ENCODE measurements at places on chromosomes 12 and 14. TPM values are rescaled to one million over a fixed set of nuclear protein-coding genes. Genes with fewer than 3 reads are reported as not detected.

SELPLG gene
- total RNA-seq, result 15.7 TPM

RFX4 gene
- not detected for total RNA-seq

PRIMA1 gene
- total RNA-seq, result 19.9 TPM

NEUROD4 gene
- not detected for total RNA-seq

VDR gene
- 1.7 TPM for total RNA-seq

SDR9C7 gene
- 0.42 TPM for total RNA-seq

DNAJC22 gene
- total RNA-seq, result not detected

- DNase-seq, result no peak
Observed at GRCh38 chr12:52787324-52788191, 8.4 kb downstream of the KRT3 start.

GRCh38 chr12:94286583-94287244 lies 138.3 kb downstream of the PLXNC1 start:
- DNase-seq, result no peak

DNA sequence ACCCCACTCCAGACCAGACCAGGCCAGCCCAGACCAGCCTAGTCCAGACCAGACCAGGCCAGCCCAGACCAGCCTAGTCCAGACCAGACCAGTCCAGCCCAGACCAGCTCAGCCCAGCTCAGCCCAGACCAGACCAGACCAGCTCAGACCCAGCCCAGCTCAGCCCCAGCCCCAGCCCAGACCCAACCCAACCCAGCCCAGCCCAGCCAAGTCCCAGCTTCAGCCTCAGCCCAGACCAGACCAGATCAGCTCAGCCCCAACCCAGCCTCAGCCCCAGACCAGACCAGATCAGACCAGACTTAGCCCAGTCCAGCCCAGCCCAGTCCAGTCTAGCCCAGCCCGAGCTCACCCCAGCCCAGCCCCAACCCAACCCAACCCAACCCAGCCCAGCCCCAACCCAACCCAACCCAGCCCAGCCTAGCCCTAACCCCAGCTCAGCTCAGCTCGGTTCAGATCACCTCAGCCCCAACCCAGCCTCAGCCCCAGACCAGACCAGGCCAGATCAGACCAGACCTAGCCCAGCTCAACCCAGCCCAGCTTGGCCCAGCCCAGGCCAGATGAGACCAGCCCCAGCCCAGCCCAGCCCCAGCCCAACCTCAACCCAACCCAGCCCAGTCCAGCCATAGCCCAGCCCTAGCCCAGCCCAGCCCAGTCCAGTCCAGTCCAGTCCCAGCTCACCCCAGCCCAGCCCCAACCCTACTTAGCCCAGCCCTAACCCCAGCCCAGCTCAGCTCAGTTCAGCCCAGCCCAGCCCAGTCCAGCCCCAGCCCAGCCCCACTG lies 204.7 kb downstream of the BCL11B start:
- DNase-seq, result peak; percentile 55

GRCh38 chr14:103301512-103302354 lies 32.3 kb upstream of the EIF5 start:
- no peak for DNase-seq

DNA sequence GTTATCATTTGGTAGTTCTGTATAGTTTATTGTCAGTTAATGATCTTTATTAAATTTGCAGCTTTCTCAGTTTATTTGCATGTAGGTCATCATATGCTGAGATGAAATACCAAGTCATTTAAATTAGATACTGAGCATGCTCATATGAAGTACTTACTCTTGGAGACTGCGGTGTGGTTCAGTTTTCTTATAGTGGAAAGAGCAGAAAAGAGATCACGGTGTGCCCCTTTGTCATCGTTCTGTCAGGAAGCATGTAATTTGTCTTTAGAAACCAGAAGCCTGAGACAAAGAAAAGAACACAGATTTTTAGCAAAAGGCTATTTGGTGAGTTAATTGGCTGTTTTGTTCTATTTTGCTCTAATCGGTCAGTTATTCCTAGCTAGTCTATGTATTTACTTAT lies 75.6 kb downstream of the PLEKHA5 start:
- DNase-seq, result no peak

GRCh38 chr12:1947081-1947480 lies 28.6 kb upstream of the CACNA2D4 start:
- DNase-seq, result no peak

- no peak for DNase-seq
Observed at GRCh38 chr12:46160101-46160980, 108.5 kb downstream of the SLC38A1 start.

DNA sequence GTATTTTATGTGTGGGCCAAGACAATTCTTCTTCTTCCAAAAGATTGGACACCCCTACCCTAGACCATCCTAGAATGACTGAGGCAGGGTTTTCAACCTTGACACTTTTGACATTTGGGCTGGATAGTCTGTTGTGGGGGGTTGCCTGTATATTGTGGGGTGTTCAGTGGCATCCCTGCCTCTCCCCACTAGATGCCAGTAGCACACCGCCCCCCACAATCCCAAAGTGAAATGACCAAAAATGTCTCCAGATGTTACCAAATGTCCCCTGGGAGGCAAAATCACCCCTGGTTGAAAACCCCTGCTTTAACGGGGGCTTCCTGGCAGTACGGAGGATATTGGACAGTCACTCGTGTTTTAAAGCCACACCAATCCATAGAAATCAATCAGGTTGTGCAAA lies 219.6 kb downstream of the PHETA1 start:
- DNase-seq, result no peak

DNA sequence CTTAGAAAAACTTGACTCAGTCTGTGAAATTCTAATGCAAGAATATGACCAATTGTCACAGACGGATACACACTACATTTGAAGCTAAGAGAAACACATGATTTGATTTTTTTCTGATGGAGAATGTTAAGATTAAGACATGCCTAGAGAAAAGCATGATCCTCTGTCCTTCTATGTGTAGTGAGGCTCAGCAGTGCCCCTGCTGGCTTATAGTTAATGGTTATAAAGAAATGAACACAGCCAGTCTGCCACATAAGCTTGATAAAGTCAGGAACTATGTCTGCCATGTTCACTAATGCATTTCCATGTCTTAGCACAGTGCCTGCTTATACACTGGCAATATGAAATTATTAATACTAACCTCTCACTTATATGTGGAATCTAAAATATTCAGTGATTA lies 168.1 kb upstream of the DAAM1 start:
- DNase-seq, result no peak

GRCh38 chr12:51726931-51727330 lies 121.6 kb downstream of the FIGNL2 start:
- DNase-seq, result no peak

DNA sequence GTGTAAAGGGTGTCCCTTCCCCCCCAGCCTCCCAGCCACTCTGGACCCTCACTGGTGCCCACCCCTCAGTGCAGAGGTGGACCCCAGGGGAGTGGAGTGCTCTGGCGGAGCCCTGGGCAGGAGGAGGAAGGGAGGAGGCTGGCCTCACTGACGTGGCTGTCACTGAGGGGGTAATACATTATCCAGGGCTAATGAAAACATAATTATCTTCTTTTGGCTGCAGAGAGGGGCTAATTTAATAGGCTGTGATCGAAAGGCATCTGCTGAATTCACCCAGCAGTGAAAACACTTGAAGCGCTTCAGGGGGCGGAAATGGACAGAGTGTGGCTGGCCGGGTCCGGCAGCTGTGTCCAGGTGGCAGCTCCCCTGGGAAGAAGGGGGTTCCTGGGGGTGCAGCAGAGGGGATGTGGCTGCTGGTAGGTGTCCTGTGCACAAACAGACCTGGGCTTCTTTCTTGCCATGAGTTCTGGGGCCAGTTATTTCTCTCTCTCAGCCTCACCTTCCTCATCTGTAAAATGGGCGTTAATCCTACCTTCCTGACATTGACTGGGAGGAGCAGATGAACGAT lies 3.7 kb upstream of the NOS1 start:
- no peak for DNase-seq

DNA sequence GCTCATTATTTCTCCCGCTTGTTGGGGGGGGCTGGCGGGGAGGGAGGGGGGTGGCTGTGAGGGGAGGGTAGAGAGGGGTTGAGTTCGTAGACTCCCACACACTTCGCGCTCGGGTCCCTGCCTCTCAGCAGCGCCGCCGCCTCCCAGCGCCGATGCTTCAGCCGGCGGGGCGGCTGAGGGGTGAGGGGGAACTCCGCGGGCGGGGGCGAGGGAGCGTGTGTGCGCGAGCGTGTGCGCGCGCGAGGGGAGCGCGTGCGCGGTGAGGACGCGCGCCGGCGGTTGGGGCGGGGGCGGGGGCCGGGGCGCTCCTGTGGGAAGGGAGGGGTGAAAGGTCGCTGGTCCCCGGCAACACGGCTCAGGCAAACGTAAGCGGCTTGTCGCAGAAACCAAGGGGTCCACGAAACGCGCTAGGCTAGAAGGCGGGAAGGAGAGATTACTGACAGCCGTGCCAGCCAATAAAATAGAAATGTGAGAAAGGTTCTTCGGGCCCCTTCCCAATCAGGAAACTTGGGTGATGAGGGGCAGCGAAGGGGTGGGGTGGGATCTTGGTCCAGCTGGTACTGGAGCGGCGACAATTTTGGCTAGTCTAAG lies 343 bp upstream of the NOVA1 start:
- peak; percentile 95 for DNase-seq

DNA sequence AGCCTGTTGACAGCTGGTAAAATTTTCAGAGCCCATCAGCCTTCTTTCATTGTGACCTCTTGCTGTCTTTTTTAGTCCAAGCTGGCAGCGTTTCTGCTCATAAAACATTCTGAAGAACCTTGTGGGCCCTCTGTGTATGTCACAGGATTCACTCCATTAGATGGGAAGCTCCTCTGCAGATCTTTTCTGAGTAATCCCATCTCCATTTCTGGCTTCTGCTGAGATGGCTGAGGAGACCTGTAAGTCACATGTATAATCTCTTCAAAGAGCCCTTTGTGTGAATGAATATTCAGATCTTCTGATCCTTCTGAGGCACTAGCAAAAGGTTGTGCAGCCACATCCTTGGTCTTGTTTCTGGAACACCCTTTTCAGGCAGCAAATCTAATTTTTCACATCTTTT lies 2.8 kb downstream of the RXYLT1 start:
- no peak for DNase-seq

DNA sequence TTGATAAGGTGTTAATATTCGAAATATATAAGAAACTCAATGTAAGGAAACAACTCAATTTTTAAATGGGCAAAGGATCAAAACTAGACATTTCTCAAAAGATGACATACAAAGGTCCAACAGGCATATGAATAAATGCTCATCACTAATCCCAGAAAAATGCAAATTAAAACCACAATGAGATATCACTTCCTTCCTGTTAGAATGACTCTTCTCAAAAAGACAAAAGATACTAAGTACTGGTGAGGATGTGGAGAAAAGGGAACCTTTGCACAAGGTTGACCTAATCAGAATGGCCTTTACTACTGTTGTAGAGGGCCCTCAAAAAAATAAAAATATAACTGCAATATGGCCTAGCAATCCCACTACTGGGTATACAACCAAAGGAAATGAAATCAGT lies 383.4 kb downstream of the KCNH5 start:
- no peak for DNase-seq

DNA sequence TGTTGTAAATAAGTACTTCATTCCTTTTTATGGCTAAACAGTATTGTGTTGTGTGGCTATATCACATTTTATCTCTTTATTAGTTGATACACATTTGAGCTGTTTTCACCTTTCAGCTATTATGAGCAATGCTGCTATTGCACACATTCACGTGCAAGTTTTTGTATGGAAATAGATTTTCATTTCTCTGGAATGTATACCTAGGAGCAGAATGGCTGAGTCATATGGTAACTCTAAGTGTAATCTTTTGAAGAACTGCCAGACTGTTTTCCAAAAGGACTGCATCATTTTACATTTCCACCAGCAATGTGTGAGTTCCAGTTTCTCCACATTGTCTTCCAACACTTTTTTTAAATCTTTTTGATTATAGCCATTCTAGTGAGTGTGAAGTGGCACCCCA lies 134.0 kb downstream of the SRGAP1 start:
- DNase-seq, result no peak

DNA sequence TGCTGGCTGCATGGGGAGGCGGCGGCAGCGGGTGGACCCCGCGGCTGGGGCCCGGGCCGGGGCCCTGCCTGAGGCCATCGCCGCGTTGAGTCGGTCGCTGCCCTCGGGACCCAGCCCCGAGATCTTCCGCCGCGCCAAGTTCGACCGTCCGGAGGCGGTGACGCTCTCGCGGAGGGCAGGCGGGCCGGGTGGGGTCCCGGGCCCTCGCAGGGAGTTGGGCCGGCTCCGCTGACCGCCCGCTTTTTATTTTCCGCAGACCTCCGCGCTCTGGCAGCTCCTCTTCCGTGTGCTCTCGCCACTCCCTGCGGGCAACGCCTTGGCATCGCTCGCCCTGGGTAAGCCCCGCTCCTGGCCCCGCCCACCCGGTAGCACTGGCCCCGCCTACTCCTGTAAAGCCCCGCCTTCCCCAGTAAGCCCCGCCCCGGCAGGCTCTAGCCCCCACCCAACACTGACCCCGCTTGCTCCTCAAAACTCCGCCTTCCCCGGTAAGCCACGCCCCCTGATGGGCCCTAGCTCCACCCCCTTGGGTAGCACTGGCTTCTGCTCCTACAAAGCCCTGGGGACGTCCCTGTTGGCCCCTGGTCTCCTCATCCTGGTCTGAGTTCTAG lies 424 bp downstream of the TEDC1 start:
- no peak for DNase-seq

- DNase-seq, result no peak
Observed at GRCh38 chr12:93366422-93366821, 11.3 kb upstream of the NUDT4 start.

GRCh38 chr12:5192726-5193125 lies 149.0 kb downstream of the KCNA5 start:
- no peak for DNase-seq

DNA sequence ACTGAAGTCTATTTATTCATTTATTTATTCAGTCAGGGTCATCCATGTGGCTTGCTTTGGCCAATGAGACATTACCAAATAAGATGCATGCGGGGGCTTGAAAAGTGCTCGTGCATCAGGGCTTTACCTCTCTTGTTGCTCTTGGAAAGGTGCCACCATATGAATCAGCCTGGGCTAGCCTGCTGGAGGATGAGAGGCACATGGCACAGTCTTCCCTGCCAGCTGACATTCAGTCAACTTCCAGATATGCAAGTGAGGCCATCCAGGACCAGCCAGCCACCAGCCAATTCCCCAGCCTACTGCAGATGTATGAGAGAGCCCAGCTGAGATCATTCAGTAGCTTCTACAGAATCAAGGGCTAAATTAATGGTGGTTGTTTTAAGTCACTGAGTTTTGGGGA lies 105.2 kb upstream of the RPH3A start:
- DNase-seq, result no peak

All from esophagus muscularis mucosa (tissue), 4 donors.